ENCODE measurements at places on chromosomes 6 and 20.

- DNase-seq: no peak
These were observed 9.1 kb downstream of the PKIB start for GRCh38 chr6:122619309-122619708.

DNA sequence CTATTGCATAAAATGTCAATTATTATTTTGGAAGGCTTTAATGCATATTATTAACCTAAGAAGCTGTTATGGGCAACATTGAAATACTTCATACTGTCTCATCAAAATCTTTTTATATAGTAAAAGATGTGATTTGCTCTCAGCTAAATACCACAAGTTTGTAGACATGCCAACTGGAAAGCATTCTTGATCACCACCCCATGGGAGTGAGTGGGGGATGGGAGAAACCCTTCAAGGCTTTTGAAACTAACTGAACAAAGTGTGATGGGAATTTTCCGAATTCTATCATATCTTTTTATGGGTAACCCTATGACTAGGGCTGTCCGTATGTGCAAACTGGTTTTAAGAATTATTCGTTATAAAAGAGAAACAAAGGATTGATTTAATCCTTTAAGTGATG is 377.3 kb upstream of the JAG1 start:
- DNase-seq: no peak

GRCh38 chr20:12786276-12786675 is 222.5 kb upstream of the SPTLC3 start:
- DNase-seq: no peak

DNA sequence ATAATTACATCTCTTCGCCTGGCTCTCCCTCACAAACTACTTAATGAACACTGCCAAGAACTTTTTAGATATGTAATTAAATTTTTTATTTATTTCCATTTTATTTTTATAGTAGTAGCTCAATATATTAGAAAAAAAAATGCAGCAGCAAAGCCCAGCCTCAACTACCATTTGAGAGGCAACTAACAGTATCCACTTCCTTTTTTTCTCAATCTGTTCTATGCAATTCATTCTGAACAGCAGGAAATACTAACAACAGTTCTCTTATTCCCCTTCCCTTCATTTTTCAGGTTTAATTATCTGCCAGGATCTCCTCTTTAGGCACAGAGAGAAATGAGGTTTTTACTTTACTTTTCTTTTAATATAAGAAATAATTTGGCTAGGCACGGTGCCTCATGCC is 112.7 kb downstream of the ZNF217 start:
- no peak for DNase-seq

DNA sequence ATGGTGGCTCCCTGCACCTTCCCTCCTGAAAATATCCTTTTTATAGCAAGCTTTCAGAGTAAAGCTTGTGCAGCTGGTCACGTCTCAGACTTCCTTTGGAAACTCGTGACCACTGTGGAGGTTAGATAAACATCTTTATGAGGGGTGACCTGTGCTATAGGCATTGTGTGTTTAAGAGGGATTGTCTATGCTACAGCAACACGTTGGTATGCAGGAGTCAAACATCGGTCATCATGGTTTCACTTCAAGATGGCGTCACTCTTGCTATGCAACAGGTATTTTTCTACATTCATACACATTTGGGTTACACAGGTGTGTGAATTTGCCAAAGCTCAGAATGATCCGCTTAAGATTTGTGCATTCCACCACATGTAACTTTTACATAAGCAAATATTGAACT is 14.6 kb upstream of the BLCAP start:
- DNase-seq: peak; percentile 36

GRCh38 chr20:17229256-17229655 is 2.4 kb downstream of the PCSK2 start:
- DNase-seq: no peak

- peak; percentile 15 for DNase-seq
These were observed 226.2 kb downstream of the EYA4 start for GRCh38 chr6:133467231-133467981.

- DNase-seq: no peak
These were observed 57.9 kb upstream of the MLN start for GRCh38 chr6:33861722-33862121.

DNA sequence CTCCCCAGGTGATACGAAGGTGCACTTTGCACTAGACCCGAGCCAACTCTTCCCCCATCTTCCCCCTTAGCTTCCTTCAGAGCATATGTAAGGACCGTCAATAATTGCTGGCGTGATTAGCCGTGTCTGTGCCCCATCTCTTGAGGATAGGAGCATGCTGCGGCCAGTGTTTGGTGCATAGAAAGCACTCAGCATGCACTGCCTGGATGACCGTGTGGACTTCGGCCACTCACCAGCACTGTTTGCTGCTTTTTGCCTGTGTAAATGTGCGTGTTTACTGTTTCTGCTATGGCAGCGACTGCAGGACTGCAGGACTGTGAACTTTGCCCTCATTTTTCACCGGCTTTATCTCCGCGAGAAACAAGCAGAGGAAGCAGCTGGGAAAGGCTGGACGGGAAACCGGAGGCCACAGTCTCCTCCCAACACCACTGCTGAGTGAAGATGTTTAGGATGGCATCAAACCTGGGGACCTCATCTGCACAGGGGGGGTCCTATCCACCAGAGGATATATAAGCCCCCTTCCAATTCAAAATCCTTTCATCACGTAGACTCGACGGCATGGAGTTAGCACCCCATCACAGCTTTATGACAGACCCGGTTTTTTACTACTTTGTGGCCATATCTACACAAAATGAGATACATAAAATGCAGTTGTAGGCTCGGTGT is 150.6 kb upstream of the AFDN start:
- DNase-seq: peak; percentile 51

DNA sequence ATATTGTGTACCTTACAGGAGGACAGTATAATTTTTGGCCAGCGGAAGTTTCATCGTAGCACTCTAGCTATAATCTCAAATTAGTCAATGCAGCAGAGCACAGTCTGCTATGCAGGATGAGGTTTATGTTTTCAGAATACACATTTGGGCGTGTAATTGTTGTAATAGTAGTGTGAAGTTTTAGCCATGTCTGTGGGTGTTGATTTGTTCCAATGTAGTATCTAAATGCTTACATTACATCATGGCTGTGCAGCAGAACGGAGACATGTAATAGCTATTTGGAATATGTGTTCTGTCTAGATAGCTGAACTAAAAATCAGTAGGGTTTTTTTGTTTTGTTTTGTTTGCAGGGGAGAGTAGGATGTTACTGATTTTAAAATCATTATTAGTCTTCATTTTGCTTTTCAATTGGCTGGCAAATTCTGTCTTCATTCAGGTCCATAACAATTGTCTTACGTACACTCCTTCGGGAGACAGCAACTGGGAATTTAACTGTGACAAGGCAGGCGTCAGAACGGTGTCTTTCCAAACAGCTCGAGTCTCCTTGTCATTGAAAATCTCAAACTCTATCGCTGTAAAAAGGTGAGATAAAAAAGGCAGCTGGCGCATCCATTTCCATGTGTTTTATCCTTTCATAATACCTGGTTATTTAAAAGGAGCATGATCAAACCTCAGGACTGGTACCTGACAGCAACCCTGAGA is 65.1 kb upstream of the CDH4 start:
- DNase-seq: peak; percentile 53

DNA sequence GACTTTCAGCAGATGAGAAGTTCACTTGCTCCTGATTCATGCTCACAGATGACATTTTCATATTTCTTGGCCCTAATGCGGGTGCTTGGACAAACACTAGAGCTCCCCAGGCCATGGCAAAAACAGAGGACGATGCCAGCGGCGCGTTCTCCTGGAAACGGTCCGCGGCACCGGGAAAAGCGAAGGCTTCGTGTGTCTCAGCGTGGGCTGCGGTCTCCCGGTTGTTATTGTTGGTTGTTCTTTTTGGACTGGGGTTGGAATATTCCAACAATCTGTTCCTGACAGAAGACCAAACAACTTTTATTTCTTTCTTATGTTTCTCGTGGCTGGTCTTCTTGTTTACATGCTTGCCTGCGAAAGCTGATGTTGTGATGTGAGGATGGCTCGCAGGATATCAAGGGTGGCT is 46.8 kb upstream of the NEDD9 start:
- no peak for DNase-seq

DNA sequence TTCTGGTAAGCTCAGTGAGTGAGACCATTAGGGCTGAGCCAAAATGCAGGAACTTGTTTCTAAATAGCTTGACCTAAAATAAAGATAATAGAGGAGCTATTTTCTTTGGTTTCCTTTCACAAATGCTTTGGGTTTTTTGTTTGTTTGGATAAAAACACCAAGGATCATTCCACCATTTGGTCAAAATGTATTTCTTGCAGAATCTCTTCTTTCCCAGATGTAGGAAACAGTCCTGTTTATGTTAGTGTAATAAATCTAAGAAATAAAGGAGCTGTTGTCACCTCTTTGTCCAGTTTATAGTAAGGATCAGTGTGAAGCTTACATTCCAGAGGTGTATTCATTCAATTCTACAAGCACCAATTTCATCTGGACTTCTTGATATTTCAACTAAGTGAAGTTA is 297.8 kb downstream of the GJA1 start:
- peak; percentile 28 for DNase-seq

GRCh38 chr6:64644024-64644423 is 1008.4 kb downstream of the PHF3 start:
- no peak for DNase-seq

DNA sequence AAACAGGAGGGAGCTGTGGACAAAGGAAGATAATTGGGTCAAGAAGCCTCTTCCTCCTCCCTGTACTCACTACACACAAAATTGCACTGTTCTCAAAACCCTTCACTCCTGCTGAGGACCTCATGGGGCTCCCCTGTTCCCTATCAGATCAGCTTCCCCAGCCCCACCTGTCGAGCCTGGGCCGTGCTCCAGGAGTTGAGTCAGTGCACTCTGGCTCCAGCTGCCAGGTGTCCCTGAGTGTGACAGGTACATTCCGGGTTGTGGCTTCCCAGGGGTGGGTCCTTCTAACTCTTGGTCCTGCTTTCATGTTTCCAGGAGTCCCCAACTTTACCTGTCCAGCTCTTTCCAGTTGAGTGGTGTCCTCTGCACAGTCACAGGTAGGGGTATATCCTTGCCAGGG is 8.4 kb downstream of the RAB5IF start:
- DNase-seq: no peak

DNA sequence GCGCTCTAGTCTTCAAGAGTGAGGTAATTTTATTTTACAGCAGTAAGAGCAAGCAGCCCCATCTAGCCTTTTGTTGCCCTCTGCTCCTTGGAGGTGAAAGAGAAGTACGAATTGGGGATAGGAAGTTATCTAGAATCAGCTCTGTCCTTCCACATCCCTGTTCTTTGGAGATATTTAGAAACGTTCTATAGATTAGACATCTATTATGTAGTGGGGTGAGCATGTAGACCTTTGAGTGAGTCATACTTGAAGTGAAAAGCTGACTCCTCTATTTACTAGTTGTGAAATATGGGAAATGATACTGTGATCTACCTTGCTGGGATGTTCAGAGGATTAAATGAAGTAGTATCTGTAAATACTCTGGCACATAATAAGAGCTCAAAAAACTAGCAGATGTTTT is 36.0 kb upstream of the SLC35D3 start:
- DNase-seq: peak; percentile 56

- DNase-seq: peak; percentile 86
These were observed 59.5 kb upstream of the BMP2 start for GRCh38 chr20:6708010-6708409.

Measured in choroid plexus epithelial cell (primary cell).